ENCODE measurements at places on chromosomes 6 and 20. TPM values are rescaled to one million over a fixed set of nuclear protein-coding genes. Genes with fewer than 3 reads are reported as not detected.

The NKX2-4 gene
- 0.35 TPM for total RNA-seq

The CLPSL2 gene
- not detected for total RNA-seq

The OVOL2 gene
- total RNA-seq: 11.2 TPM

The GABBR1 gene
- total RNA-seq: 78.9 TPM

The PRRT1 gene
- not detected for total RNA-seq

The HTR1E gene
- 0.19 TPM for total RNA-seq
